Mesothelial cell of epicardium (in vitro differentiated cells): ENCODE measurements at places on chromosomes 5 and 9. TPM values are rescaled to one million over a fixed set of nuclear protein-coding genes. Genes with fewer than 3 reads are reported as not detected.
A peak's percentile ranks its signal among the peaks of the same experiment; 100 is the strongest.

DNA sequence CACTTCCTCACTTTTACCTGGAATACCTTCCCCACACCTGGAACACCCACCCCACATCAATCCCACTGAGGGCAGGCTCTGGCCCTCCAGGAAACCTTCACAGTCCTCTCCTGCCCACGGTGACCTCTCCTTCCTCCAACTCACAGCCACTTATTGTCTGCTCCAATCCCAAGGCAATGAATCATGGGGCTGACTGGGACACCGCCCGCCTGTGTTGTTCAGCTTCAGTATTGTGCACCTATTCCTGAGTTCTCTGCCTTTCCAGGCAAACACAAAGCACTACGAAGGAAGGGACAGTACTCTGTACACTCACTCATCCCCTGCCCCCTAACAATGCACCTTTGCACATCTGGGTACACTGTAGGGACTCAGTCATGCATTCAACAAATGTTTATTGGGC, 7.3 kb downstream of the PCDH1 start:
- H3K27me3 ChIP-seq: peaks cover 48% of the 10 kb centered on the region
- DNase-seq: no peak
- no peak overlapping the region for H3K27ac ChIP-seq
- H3K4me3 ChIP-seq: no peak overlapping the region
- no peaks in the 10 kb centered on the region for H3K36me3 ChIP-seq

DNA sequence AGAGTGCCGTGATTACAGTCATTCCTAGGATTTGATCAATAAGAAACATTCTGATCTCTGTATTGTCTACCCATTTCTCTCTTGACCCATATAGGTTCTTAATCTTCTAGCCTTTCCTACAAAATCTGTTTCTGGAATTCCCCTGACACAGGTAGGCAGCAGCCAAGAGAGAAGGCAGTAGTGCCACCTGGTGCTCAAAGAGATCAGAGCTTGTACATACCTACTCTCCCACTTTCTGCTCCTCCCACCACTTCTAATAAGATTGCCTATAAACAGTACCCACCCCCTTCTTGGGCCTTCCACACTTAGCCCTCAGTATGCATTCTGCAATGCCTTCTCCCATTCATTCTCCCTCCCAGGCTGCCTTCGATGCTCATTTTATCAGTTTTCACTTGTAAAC, 117.4 kb upstream of the RORB start:
- H3K4me3 ChIP-seq: no peak overlapping the region
- peaks cover 4% of the 10 kb centered on the region for H3K4me1 ChIP-seq
- H3K36me3 ChIP-seq: no peaks in the 10 kb centered on the region
- H3K27ac ChIP-seq: no peak overlapping the region
- no peaks in the 10 kb centered on the region for H3K27me3 ChIP-seq
- DNase-seq: no peak

- no peak for DNase-seq
- peaks cover 15% of the 10 kb centered on the region for H3K4me1 ChIP-seq
- H3K27ac ChIP-seq: no peak overlapping the region
- H3K27me3 ChIP-seq: no peaks in the 10 kb centered on the region
- H3K4me3 ChIP-seq: no peak overlapping the region
Measured at GRCh38 chr5:146025114-146025680, 80.2 kb downstream of the PLAC8L1 start.

The ADAMTS12 gene
- total RNA-seq: 13.5 to 14.0 TPM (median 13.9 TPM) in 3 replicates

The GPSM1 gene
- 98.6 to 103 TPM (median 102 TPM) in 3 replicates for total RNA-seq

The ADAMTS2 gene
- 8.2 to 10.5 TPM (median 9.5 TPM) in 3 replicates for total RNA-seq

DNA sequence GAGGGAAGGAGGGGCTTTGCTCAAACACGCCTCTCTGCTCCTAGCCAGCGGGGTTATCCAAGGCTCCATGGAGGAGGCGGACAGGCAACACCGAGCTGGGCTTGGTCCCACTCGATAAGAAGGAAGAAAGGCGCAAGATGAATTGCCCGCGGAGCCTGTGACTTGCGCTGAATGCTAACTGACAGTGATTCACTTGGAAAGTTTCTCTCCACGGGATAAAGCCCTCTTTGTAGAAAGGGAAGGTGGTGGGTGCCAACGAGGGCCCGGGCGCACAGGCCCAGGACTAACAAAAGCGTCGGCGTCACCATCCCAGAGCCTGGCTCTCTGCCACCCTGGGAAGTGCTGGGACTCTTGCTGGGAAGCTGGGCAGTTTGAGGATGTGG, 76.0 kb downstream of the VAV2 start:
- DNase-seq: no peak
- peak overlapping the region; percentile 69 for H3K27ac ChIP-seq
- peaks cover 57% of the 10 kb centered on the region for H3K4me1 ChIP-seq
- peaks cover 2% of the 10 kb centered on the region for H3K36me3 ChIP-seq
- no peak overlapping the region for H3K4me3 ChIP-seq

DNA sequence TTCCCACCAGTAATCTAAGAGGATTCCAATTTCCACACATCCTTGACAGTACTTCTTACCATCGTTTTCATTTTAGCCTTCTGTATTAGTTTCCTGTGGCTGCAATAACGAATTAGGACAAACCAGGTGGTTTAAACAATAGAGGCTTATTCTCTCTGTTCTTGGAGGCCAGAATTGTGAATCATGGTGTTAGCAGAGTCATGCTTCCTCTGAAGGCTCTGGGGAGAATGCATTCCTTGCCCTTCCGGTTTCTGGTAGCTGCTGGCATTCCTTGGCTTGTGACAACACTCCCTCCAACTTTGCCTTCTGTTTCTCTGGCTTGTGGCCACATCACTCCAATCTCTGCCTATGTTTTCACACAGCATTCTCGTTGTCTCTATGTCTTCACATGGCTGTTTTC, 23.5 kb downstream of the RIGI start:
- DNase-seq: no peak
- no peak overlapping the region for H3K4me3 ChIP-seq
- no peak overlapping the region for H3K27ac ChIP-seq
- no peaks in the 10 kb centered on the region for H3K4me1 ChIP-seq
- peaks cover 34% of the 10 kb centered on the region for H3K36me3 ChIP-seq

The DTWD2 gene
- 8.2 to 9.3 TPM (median 9.1 TPM) in 3 replicates for total RNA-seq

- peaks cover 18% of the 10 kb centered on the region for H3K4me1 ChIP-seq
- no peak overlapping the region for H3K4me3 ChIP-seq
- no peaks in the 10 kb centered on the region for H3K36me3 ChIP-seq
- H3K27me3 ChIP-seq: no peaks in the 10 kb centered on the region
Measured at GRCh38 chr9:128141604-128142003, 7.6 kb upstream of the LCN2 start.

- no peaks in the 10 kb centered on the region for H3K27me3 ChIP-seq
- DNase-seq: peak; percentile 34
- H3K36me3 ChIP-seq: peaks cover 10% of the 10 kb centered on the region
- no peak overlapping the region for H3K4me3 ChIP-seq
- peaks cover 11% of the 10 kb centered on the region for H3K4me1 ChIP-seq
Measured at GRCh38 chr5:133371371-133372155, 240.8 kb downstream of the FSTL4 start.

- no peak for DNase-seq
- H3K36me3 ChIP-seq: no peaks in the 10 kb centered on the region
- no peak overlapping the region for H3K4me3 ChIP-seq
Measured at GRCh38 chr5:33894566-33894965, 2.8 kb upstream of the ADAMTS12 start.

- H3K27ac ChIP-seq: no peak overlapping the region
- no peak overlapping the region for H3K4me3 ChIP-seq
- peaks cover 6% of the 10 kb centered on the region for H3K4me1 ChIP-seq
- H3K36me3 ChIP-seq: no peaks in the 10 kb centered on the region
- peaks cover 91% of the 10 kb centered on the region for H3K27me3 ChIP-seq
Measured at GRCh38 chr5:73433272-73433981, 15.2 kb downstream of the FOXD1 start.

- H3K36me3 ChIP-seq: peaks cover 38% of the 10 kb centered on the region
- H3K4me3 ChIP-seq: no peak overlapping the region
- no peak for DNase-seq
- H3K4me1 ChIP-seq: peaks cover 10% of the 10 kb centered on the region
Measured at GRCh38 chr5:93532370-93532769, 48.6 kb downstream of the NR2F1-AS1 start.

DNA sequence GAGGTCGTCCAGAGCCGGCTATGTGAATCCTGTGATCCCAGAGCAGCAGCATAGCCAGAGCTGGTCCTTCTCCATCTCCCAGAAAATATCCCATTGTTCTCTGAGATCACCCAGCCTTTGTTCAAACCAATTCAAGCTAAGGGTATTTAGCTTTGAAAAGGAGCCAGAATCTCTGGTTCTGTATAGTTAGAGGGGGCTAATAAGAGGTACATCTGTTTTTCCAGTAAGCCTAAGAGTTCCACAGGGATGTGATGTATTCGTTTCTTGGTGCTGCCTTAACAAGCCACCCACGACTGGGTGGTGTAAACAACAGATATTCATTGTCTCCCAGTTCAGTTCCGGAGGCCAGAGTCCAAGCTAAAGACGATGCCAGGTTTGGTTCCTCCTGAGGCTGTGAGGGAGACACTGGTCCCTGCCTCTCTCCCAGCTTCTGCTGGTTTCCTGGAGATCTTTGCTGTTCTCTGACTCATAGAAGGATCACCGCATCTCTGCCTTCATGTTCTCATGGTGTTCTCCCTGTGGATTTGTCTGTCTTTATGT, 344.8 kb downstream of the MTRR start:
- no peak overlapping the region for H3K27ac ChIP-seq
- H3K4me3 ChIP-seq: no peak overlapping the region
- H3K36me3 ChIP-seq: no peaks in the 10 kb centered on the region
- DNase-seq: no peak
- H3K27me3 ChIP-seq: peaks cover 4% of the 10 kb centered on the region

- H3K4me1 ChIP-seq: peaks cover 4% of the 10 kb centered on the region
- no peaks in the 10 kb centered on the region for H3K36me3 ChIP-seq
- H3K27ac ChIP-seq: no peak overlapping the region
- peaks cover 7% of the 10 kb centered on the region for H3K27me3 ChIP-seq
- no peak for DNase-seq
Measured at GRCh38 chr9:134484479-134484878, 157.1 kb upstream of the COL5A1 start.

GRCh38 chr9:130029223-130029973, 13.6 kb downstream of the FNBP1 start:
- H3K36me3 ChIP-seq: no peaks in the 10 kb centered on the region
- H3K4me1 ChIP-seq: peaks cover 4% of the 10 kb centered on the region
- H3K27ac ChIP-seq: peak overlapping the region; percentile 13

The FYB1 gene
- 1.2 to 1.6 TPM (median 1.5 TPM) in 3 replicates for total RNA-seq

- H3K4me1 ChIP-seq: no peaks in the 10 kb centered on the region
- H3K36me3 ChIP-seq: no peaks in the 10 kb centered on the region
- H3K4me3 ChIP-seq: no peak overlapping the region
- DNase-seq: no peak
- no peak overlapping the region for H3K27ac ChIP-seq
Measured at GRCh38 chr9:64066736-64067368, 1218.2 kb downstream of the FOXD4L5 start.

GRCh38 chr5:117249086-117249815, 674.6 kb upstream of the SEMA6A start:
- no peak overlapping the region for H3K4me3 ChIP-seq
- H3K27ac ChIP-seq: no peak overlapping the region
- peaks cover 44% of the 10 kb centered on the region for H3K4me1 ChIP-seq
- no peaks in the 10 kb centered on the region for H3K36me3 ChIP-seq

The GPR21 gene
- total RNA-seq: 2.9 to 3.8 TPM (median 3.7 TPM) in 3 replicates

The FUT7 gene
- 0.09 to 0.13 TPM in 2 of 3 replicates, not detected in the other for total RNA-seq

The ACTBL2 gene
- total RNA-seq: 0.07 TPM in 2 of 3 replicates, not detected in the other

- H3K27me3 ChIP-seq: peaks cover 5% of the 10 kb centered on the region
- DNase-seq: no peak
- no peak overlapping the region for H3K4me3 ChIP-seq
- H3K27ac ChIP-seq: no peak overlapping the region
- no peaks in the 10 kb centered on the region for H3K36me3 ChIP-seq
- H3K4me1 ChIP-seq: peaks cover 4% of the 10 kb centered on the region
Measured at GRCh38 chr5:153753645-153754432, 263.4 kb downstream of the GRIA1 start.

The TMC1 gene
- total RNA-seq: 0.22 to 0.29 TPM in 2 of 3 replicates, not detected in the other

The CDK5RAP2 gene
- 66.0 to 75.5 TPM (median 71.0 TPM) in 3 replicates for total RNA-seq

The FREM1 gene
- total RNA-seq: 60.5 to 71.4 TPM (median 62.9 TPM) in 3 replicates

- H3K4me1 ChIP-seq: peaks cover 51% of the 10 kb centered on the region
- DNase-seq: no peak
- H3K27ac ChIP-seq: peak overlapping the region; percentile 52
- H3K36me3 ChIP-seq: no peaks in the 10 kb centered on the region
- no peaks in the 10 kb centered on the region for H3K27me3 ChIP-seq
Measured at GRCh38 chr9:109767404-109767803, 12.6 kb upstream of the PALM2AKAP2 start.

- H3K4me3 ChIP-seq: no peak overlapping the region
- H3K27me3 ChIP-seq: peaks cover 23% of the 10 kb centered on the region
- peaks cover 3% of the 10 kb centered on the region for H3K4me1 ChIP-seq
- no peaks in the 10 kb centered on the region for H3K36me3 ChIP-seq
- DNase-seq: no peak
- no peak overlapping the region for H3K27ac ChIP-seq
Measured at GRCh38 chr5:156543348-156544145, 216.6 kb downstream of the SGCD start.

The SLC36A3 gene
- not detected in 3 replicates for total RNA-seq

The FAM200C gene
- 5.8 to 6.6 TPM (median 6.0 TPM) in 3 replicates for total RNA-seq

The RASEF gene
- total RNA-seq: 3.7 to 4.1 TPM (median 4.0 TPM) in 3 replicates

GRCh38 chr5:167582283-167582682, 709.2 kb upstream of the WWC1 start:
- DNase-seq: no peak
- H3K27me3 ChIP-seq: peaks cover 10% of the 10 kb centered on the region
- H3K4me1 ChIP-seq: peaks cover 10% of the 10 kb centered on the region
- H3K36me3 ChIP-seq: peaks cover 3% of the 10 kb centered on the region
- H3K4me3 ChIP-seq: no peak overlapping the region
